Left cardiac atrium (tissue), 4 donors: ENCODE measurements at places on chromosomes 1 and 21.
A peak's percentile ranks its signal among the peaks of the same experiment; 100 is the strongest.

DNA sequence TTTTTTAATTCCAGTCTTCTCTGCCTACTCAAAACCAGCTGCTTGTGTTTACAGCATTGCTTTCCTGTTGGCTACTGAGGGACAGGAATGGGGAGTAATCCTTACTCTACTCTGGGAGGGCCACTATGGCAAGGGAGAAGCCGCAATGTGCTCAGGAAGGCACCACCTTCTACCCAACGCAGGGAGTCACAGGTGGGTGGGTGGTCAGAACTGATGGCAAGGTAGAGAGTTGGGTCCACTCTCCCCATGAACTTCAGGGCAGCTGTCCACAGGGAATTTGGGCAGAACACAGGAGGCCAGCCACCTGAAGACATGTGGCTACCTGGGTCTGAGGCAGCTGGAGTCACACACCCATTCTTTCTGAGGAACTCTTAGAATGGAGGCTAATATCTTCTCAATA is 40.5 kb upstream of the HMGB4 start:
- no peak for DNase-seq

DNA sequence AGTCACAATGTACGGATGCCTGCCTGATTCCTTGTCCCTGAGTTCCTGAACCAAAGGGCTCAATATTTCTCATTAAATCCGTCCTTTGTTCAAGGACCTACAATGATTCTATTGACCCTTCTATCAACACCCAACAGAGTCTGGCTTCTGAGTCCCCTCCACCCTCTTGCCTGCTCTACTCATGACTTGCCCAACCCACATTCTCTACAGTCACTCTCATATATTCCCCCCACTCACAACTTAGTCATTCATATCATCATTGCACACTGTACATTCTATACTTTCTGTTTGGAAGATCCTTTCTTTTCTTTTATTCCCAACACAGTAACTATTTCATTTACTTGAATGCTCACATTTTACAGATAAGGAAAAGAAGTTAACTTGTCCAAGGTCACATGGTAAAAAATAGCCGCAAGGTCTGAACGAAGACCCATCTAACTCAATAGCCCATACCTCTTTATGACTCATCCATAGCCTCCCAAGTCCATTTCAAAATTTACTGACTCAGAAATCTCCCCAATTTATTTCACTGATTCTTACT is 3.6 kb downstream of the OTUD7B start:
- DNase-seq, result no peak

GRCh38 chr1:34668063-34668462 is 86.8 kb upstream of the GJB5 start:
- no peak for DNase-seq

- peak; percentile 38 for DNase-seq
These were observed 5.9 kb upstream of the STUM start for GRCh38 chr1:226542623-226543103.

- no peak for DNase-seq
These were observed 283.4 kb upstream of the ZRANB2 start for GRCh38 chr1:71364236-71364635.

- no peak for DNase-seq
These were observed 114.8 kb upstream of the PTGFR start for GRCh38 chr1:78375996-78376395.

DNA sequence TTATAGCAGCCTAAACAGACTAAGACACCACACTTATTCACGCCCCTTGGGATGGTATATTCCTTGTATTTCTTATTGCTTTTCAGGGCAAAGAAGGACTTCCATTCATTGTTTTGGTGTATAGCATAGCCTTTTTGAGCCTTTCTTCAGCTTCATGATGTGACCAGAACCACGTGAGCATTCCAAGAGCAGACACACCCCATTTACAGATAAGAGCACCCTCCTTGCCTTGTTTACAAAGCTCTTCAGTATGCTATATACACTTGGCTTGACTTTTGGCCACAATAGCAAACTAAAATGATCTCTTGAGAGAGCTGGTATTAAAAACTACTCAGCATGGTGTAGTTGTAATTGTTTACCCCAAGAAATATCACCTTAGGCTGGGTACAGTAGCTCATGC is 78.7 kb downstream of the PIK3R3 start:
- DNase-seq, result no peak

- peak; percentile 48 for DNase-seq
These were observed 16.6 kb downstream of the STX12 start for GRCh38 chr1:27789540-27790041.

DNA sequence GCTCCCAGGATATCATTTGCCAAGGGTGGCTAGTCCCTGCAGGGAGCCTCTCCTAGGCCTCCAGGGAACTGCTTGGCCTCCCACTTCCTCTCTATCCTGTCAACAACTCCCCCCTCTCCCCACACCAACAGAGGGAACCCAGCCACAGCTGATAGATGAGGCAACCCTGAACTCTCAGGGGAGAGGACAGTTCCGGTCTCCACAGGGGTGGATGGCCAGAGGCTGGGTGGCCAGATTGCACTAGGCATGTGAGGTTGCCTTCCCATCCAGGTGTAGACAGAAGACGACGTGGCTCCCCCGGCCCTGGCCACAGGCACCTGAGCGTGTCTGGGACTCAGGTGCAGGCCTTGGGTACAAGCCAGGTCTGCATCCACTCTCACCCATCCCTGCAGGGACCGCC is 53.3 kb downstream of the TOR1AIP2 start:
- no peak for DNase-seq

- no peak for DNase-seq
These were observed 104.1 kb downstream of the SYF2 start for GRCh38 chr1:25128121-25128621.

DNA sequence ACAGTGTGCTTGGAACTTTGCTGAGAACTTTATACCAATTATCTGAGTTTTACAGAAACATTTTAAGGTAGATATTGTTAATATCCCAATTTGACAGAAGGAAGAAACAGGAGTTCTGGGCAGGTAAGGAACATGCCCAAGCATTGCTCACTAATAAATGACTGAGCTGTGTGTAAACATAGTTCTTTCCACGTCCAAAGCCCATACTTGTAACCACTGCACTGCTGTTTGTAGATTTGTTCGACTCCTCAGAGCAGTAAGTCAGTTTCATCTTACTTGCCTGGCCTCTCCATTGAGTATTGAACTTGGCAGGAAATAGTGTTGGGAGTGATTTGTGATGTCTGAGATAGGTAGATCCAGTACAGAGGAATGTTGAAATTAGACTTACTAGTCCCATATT is 335.1 kb downstream of the KIF26B start:
- DNase-seq, result no peak

- DNase-seq, result no peak
These were observed 789 bp upstream of the GJB4 start for GRCh38 chr1:34758751-34759150.

DNA sequence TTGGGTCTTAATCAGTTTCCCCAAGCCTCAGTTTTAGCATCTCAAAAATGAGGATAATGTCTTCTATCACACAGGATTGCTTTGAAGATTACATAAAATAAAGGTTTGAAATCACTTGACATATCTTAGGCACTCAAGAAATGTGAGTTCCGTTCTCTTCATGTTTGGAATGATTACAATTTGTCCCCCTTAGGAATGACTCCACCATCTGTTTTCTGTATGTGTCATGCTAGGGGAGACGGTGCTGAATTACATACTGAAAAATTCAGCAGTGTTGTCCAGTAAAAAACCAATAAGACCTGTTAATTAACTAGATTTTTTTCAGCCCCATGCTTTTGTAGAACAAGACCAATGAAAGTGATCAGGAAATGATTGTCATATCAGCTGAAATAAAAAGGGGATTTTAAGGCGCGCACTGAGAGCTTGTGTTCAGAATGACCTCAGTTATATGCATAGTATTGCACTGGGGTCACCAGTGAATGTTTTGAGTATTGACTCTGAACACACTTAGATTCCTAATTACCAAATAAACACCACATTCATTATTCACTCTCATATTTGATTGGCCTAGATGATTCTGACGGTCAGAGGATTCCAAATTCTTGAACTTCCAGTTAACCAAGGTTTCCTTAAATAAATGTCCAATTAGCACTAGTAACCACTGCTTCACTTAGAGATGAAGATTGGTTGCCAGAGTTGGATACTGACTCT is 114.5 kb upstream of the KCNK2 start:
- DNase-seq, result no peak

DNA sequence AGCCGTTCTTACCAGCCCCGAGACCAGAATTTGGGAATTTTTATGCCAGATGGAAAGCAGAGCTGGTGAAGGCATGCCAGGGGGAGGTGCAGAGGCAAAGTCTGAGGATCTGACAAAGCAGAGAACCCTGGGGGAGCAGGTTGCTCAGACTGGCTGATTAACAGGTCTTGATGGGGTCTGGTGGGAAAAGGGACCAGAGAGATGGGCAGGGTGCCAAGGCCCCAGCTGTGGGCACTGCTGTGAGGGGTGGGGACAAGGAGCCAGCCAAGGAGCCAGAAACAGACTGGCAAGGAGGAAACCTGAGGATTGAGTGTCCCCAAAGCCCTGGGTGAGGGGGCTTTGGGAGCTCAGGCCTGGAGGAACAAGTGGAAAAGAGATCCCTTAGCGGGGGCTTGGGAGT is 21.4 kb downstream of the RPS6KA1 start:
- DNase-seq, result no peak

- DNase-seq, result no peak
These were observed 181.3 kb upstream of the SPAG17 start for GRCh38 chr1:118366286-118366685.

GRCh38 chr1:61318319-61319125 is 236.2 kb downstream of the NFIA start:
- no peak for DNase-seq

GRCh38 chr1:194062962-194063361 is 876.5 kb upstream of the B3GALT2 start:
- no peak for DNase-seq

DNA sequence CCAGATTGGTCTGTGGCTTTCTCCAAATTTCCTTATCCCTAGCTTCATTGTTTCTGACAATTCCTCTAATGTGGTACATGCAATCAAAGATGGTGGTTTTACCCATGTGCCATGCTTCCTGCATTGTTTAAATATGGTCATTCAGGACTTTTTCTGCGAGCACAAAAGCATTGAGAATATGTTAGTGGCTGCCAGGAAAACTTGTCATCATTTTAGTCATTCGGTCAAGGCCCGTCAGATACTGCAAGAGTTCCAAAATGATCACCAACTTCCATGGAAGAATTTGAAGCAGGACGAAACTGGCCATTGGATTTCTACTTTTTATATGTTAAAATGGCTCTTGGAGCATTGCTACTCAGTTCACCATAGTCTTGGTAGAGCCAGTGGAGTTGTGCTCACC is 3.7 kb downstream of the ZBED6 start:
- DNase-seq, result no peak

DNA sequence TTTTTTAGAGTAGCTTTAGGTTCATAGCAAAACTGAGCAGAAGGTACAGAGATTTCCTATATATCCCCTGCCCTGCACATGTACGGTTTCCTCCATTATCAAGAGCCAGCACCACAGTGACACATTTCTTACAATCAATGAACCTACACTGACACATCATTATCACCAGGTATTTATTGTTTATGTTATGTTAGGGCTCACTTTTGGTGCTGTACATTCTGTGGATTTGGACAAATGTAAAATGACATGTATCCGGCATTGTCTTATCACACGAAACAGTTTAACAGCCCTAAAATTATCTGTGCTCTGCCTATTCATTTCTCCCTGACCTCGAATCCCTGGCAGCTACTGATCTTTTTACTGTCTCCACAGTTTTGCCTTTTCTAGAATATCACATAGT is 93.7 kb upstream of the DPH5 start:
- no peak for DNase-seq

GRCh38 chr1:44594353-44594752 is 79.9 kb downstream of the TMEM53 start:
- DNase-seq, result no peak

DNA sequence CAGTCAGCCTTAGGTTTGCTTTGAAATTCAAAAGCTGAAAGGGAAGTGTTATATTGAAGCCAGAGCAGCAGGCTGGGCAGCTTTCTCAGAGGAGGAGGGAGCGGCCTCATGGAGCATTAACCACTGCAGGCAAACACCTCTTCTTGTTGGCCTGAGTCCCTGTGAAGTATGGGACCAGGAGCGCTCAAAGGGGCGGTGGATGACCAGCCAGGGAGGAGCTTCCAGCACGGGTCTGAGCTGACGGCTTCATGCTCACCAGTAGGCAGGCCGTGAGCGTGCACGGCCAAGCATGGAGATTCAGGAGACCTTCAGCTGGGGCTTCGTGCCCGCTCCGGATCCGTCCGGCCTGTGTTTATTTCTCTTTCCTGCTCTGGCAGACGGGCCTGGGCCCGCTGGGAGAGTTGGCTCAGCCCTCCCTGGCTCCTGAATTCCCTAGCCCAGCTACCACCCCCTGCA is 245.2 kb downstream of the TRABD2B start:
- DNase-seq, result no peak

DNA sequence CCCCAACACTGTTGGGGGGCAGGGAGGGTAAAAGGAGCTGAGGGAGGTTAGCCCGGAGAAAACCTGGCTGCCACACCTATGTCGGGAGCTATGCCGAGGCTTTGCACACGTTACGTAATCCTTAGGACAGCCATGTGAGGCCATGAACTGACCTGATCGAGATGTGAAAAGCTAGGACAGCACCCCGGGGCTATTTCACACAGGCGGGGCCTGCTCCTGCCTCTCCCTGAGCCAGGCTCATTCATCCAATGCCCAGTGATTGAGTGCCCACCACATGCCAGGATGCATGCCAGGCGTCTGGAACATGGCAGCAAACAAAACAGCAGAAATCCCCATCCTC is 30.2 kb downstream of the LDLRAP1 start:
- DNase-seq, result no peak

DNA sequence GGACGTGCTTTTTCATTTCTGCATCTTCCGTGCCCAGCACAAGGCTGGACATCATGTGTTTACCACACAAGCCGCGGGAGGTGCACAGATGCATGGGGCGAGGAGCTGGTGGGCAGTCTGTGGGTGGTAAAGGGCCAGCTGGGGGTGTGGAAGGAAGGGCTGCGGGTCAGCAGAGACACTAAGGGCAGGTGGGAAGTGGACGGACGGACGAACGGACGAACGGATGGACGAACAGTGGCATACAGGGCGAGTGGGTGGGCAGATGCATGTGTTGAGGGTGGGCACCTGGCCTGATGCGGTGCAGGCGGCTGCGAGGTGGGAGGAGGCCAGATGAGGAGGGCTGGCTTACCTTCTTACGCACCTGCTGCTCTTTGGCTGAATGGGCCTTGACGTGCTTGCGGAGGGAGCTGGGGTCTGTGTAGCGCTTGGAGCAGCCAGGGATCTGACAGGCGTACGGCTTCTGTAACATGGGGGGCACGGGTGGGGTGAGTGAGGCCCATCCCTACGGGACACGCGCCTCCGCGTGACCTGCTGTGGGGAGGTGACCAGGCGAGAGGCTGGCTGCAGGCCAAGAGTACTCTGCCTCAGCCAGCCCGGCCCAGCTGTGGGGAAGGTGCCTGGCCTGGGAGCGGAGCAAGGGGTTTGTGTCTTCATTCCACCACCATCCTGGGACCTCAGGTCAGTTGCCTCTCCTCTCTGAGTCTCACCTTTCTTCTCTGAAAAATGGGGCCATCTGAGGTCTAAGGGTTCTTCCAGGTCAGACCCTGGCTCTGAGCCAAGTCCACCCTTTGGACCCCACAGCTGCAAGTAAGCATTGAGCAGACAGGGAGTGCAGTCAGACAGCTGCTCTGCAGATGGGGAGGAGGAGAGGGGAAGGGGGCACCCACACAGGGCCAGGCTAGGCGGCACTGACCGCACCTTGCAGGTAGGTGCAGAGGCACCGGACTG is 65.5 kb downstream of the DMRTB1 start:
- no peak for DNase-seq

GRCh38 chr1:214404571-214405213 is 123.7 kb downstream of the SMYD2 start:
- DNase-seq, result no peak
